SW480 (cell line): ENCODE measurements at places on chromosomes 5 and 9.

- no peak for DNase-seq
Measured at GRCh38 chr5:68862560-68862959, 231.3 kb upstream of the SLC30A5 start.

GRCh38 chr9:89775641-89776040 is 170.8 kb downstream of the GADD45G start:
- DNase-seq = no peak

DNA sequence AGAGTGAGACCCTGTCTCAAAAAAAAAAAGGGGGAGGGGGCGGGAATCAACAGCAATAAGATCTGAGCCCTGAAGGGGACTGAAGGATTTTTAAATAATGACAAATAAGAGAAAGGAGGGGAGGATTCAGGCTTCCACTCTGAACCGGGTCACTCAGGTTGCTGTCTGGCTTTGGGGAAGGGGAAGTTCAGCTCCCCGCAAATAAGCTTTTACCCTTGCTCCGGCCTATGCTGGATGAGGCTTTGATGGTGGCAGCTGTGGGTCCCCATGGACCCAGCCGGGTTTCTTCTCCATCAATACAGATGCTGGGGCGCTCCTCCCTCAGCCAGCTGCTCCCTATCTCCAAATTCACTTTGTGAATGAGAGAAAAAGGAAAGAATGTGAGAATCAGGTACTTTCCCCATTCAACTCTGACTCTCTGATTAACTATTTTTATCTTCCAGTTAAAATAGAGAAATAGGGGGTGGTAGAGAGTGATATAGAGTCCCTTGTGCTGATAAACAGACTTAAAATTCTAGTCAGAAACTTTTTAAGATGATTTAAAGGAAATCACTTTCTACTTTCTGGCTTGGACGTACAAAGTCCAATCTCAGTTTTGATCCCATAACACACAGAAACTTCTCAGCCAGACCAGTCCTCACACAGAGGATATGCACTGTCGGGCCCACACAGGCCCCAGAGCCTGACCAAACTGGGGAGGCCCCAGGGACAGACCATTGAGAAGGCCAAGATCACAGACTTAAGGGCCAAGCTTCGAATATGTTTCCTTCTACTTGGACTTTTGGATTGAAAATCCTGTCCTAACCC is 39.6 kb downstream of the C5orf15 start:
- DNase-seq = no peak

DNA sequence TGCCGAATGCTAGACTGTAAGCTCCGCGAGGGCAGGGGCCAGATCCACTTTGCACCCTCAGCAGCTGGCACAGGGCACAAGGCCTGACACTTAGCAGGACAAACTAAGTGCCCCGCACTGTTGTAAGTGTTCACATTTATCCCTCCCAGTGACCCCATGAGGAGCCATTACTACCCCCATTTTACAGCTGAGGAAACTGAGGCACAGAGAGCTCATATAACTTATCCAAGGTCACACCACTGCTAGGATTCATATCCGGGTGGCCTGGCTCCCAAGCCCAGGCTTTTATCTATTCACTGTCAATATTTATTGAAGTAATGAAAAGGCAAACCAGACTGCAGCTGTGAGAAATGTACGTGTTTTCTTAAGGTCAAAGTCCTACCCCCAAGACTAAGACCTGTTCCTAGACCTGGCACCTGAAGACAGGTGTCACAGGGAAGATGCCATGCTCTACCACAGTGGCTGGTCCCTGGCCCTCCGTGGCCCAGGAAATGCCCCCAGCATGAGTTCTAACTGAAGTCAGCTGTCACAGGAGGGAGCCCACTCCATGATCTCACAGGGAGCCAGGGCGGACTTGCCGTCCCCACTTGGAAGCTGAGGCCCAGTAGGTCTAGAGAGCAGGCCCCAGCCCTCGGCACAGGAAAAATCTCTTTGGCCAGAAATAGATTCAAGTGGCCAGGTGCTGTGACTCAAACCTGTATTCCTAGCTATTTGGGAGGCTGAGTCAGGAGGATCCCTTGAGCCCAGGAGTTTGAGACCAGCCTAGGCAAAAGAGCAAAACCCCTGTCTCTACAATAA is 74.7 kb upstream of the IL17B start:
- DNase-seq = no peak

DNA sequence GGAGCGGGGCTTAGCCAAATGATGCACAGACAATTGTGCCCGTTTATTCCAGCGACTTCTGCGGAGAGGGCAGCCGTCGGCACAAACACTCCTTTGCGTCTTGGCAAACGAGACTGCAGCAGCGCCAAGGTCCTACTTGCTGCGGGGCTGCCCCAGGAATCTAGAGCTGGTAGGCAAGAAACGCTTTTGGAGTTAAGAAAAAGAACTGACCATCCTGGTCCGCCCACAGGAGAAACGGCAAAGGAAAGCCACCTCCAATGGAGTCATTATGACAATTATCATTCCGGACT is 2.3 kb downstream of the RXFP3 start:
- DNase-seq = no peak

DNA sequence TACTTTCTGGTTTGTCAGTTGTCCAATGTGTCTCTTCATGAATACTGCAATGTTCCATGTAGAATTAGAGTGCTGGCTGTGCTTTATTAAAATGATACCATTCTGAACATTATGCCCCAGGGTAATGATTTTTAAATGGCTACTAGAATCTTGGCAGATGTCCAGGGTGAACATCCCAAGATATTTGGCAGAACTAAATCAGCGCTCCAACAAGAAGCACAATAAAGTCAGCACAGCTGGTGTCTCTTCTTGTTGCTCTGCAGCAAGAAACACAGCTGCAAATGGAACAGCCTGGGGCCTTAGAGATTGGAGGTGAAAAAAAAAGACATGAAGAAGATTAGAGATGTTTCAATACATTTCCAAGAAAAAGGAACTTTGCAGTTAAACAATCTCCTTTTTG is 248.3 kb downstream of the CDH18 start:
- no peak for DNase-seq

DNA sequence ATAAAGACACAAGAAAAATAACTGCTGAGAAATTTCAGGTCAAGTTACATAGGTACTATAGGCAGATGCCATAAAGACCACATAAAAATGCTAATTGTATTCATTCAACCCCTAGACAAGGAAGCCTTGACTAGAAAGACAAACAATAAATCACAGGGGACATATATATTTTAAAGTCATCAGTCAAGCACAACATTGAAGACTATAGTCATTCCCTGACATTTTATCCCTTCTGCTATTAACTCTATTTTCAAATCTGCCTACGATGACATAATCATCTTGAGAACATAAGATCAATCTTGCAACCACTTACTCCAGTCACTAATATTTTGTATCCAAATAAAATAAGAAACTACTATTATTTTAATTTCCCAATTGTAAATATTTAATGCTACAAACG is 38.3 kb downstream of the FAM13B start:
- DNase-seq = no peak

DNA sequence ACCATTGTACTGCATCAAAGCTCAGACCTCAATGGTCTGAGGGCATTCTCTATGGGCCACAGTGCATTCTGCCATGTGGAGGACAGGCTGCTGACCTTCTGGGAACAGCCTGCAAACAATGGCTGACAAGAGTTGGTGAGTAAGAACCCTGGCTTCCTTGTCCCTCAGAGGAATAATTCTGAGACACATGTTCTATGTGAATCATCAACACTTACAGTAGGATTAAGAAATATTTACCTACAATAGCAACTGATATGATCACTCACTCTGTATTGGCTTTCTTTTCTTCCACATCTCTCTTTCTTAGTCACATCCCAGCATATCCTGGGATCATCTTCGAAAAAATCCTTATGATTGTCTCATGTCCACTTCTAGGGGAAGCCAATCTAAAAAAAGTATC is 306.5 kb upstream of the ITGA1 start:
- DNase-seq = no peak

GRCh38 chr9:617445-618085 is 223.9 kb upstream of the DMRT1 start:
- DNase-seq = no peak

- DNase-seq = no peak
Measured at GRCh38 chr9:23774266-23774665, 51.8 kb downstream of the ELAVL2 start.

- no peak for DNase-seq
Measured at GRCh38 chr5:138303372-138303771, 28.2 kb downstream of the CDC25C start.

DNA sequence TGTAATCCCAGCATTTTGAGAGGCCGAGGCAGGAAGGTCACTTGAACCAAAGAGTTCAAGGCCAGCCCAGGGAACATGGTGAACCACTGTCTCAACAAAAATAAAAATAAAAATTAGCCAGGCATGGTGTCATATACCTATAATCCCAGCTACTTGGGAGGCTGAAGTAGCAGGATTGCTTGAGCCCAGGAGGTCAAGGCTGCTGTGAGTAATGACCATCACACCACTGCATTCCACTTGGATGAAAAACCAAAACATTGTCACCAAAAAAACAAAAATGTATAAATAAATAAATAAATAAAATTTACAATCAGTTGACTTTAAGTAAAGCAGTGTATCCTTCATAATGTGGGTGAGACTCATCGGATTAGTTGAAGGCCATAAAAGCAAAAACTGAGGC is 541.4 kb downstream of the CSNK1G3 start:
- DNase-seq = no peak

- no peak for DNase-seq
Measured at GRCh38 chr5:97097326-97098230, 44.8 kb downstream of the LIX1 start.

GRCh38 chr5:131589510-131590348 is 45.3 kb downstream of the RAPGEF6 start:
- peak; percentile 66 for DNase-seq

- no peak for DNase-seq
Measured at GRCh38 chr9:135736979-135737839, 35.2 kb downstream of the KCNT1 start.

DNA sequence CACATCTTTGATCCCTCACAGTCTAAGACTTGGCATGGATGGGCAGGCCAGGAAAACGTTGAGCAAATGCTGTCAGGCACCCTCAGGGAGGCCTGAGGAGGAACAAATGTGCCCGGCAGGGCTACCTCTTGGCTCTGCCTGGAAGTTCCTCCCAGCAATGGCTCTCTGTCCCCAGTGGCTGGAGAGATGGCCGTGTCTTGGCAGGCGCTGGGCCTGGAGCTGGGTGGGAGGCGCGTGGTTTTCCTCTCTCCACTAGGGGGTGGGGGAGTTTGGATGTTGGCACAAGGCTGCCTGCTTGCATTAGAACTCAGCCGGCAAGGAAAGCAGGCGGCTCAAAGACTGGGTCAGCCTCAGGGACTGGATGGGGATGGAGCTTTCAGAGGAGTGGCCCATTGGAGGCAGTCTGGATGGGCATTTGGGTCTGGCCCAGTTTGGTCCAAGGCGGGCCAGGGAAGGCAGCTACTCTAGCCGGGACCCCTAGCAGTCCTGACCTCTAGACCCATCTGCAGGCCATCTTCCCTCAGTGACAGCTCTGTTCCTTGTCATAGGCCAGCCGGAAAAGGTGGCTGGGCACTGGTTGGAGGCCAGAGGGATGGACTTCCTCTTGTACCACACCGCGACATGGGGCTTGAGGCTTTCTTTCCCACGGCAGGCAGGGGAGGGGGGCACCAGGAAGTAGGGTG is 68.2 kb upstream of the STC2 start:
- no peak for DNase-seq

- no peak for DNase-seq
Measured at GRCh38 chr5:433836-434235, 9.1 kb upstream of the EXOC3 start.

- DNase-seq = no peak
Measured at GRCh38 chr9:92171822-92172221, 56.6 kb upstream of the SPTLC1 start.

DNA sequence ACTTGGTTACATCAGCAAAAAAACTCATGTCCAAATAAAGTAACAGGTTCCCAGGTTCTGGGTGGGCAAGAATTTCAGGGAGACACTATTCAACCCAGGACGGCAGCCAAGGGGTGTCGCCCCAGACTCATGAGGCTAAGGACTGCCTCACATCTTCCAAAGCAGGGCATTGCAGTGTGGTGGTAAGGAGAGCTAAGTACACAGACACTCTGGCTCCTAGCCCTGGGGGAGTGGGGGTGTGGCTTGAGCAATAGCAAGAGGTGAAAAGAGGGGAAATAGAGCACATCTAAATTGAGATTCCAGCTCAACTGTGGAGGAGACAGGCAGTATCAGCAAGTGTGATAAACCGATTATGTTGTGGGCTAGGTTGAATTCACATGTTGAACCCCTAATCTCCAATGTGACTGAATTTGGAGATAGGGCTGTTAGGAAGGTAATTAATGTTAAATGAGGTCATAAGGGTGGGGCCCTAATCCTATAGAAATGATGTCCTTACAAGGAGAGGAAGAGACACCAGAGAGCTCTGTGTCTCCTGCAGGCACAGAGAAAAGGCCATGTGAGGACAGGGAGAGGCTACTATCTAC is 49.9 kb upstream of the MARCHF11 start:
- no peak for DNase-seq

DNA sequence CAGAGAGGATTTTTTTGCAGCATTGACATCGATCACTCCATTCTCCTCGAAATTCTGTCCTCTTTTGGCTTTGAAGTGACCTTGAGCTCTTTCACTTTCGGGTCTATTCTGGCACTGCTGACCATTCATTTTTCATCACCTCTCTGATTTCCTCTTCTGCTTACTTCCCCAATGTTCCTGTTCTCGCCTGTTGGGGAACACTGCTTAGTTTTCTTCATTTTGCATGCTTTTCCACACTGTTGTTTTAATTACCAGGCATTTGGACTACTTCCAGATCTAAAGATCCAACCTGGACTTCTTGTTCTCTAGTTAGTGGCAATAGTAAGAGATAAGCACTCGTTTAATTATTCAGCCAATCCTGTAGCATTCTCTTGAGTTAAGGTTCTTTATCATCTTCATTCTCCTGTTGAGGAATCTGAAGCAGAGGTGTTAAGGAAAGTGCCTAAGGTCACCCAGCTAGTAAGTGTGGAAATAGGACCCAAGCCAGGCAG is 53.4 kb downstream of the MAN2A1 start:
- DNase-seq = no peak

DNA sequence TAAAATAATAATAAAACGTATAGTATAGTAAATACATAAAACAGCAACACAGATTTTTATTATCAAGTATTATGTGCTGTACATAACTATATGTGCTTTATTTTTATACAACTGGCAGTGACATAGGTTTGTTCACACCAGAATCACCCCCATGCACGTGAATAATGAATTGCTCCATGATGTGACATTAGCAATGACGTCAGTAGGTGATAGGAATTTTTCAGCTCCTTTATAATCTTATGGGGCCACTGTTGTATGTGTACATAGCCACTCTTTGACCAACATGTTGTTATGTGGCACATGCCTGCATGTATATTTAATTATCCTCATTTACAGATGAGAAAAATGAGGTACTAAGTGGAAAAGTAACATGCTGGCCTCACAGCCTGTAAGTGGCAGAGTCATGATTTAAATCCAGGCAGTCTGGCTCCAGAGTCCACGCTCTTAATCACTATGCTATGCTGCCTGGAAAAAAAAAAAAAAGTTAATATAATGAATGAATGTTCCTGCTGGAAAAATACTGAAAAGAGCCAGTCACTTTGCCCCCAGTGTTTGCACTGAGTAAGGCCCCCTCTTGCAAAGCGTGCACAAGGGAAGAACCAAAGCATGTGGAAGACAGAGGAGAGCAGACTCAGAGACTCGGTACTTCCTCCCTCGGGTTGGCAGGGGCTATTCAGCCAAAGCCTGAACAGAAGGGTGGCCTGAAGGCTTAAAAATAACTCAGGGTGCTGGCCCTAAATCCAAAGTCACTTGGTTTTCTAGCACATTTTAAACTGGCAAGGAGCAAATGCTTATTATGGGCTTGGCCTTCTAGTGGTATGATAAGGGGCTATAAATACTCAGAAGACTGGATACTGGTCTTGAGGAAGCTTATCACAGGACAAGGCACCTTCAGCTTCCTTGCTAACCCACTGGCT is 206.8 kb downstream of the GLIS3 start:
- no peak for DNase-seq

- no peak for DNase-seq
Measured at GRCh38 chr5:134530301-134531077, 5.0 kb downstream of the JADE2 start.
